Inflammatory macrophage (primary cell): ENCODE measurements at places on chromosomes 12 and 14.
A peak's percentile ranks its signal among the peaks of the same experiment; 100 is the strongest.

GRCh38 chr14:30156571-30156970, 228.9 kb upstream of the PRKD1 start:
- DNase-seq = no peak

DNA sequence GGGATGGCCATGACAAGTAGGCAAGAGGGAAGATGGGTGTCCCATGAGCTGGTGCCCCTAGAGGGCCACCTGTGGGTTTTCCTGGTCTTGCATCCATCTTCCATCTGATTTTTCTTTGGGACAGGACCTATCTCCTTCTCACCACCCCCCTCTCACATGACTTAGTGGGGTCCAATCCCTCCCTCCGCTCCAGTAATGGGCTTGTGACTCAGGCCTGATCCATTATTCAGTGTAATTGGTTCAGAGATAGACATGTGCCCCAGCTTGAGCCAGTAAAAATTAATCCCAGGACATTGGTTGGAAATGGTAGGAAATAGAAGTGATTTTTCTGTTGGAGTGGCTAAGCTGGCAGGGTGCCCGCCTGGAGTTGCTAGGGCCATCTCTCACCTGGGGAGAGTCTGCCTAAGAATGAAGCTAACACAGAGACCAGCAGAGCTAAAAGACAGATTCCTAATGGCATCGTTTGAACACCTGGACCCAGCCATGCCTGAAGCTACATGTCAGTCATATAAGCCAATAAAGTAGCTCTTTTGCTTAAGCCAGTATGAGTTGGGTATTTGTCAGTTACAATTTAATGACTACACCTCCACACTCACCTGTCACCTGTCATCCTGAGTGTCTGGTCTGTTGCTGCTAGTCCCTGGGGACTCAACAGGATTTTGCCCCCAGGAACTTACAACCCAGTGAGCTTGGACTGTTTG, 14.7 kb downstream of the RASAL1 start:
- DNase-seq = no peak

DNA sequence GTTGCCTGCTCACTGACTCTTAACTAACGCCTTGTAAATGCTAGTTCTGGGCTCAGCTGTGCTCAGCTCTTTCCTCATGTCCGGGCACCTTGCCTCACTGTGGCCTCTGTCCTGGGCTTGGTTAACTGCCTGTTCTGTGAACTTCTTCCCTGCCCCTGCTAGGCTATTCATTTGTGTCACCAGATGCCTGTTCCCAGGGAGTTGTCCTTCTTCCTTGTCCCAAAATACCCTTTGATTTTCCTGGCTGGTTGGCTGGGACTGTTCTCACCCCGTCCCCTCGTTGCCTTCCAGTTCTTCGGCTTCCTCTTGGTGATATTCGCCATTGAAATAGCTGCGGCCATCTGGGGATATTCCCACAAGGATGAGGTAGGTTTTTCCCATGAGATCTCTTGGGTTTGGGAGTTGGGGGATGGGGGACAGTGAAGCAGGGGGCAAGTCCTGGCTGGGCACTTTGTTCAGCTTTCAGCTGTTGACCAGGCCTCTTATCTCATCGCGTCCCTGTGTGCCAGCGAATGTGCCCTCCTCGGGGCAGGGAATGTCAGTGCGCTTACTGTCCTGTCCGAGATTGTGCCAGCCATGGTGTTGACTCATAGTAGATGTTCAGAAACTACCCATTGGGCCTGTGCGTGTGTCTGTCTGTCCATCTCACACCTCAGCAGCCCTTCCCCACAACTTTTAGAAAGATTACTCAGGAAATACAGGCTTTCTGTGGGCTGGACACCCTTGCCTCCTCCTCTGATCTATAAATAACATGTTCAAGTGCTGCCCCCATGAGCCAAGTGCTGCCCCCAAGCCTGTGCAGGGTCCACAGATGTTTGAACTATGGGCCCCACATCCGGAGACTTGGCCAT, 33.1 kb downstream of the CD9 start:
- DNase-seq = no peak

- DNase-seq = no peak
Observed at GRCh38 chr12:85653731-85654455, 182.3 kb downstream of the RASSF9 start.

DNA sequence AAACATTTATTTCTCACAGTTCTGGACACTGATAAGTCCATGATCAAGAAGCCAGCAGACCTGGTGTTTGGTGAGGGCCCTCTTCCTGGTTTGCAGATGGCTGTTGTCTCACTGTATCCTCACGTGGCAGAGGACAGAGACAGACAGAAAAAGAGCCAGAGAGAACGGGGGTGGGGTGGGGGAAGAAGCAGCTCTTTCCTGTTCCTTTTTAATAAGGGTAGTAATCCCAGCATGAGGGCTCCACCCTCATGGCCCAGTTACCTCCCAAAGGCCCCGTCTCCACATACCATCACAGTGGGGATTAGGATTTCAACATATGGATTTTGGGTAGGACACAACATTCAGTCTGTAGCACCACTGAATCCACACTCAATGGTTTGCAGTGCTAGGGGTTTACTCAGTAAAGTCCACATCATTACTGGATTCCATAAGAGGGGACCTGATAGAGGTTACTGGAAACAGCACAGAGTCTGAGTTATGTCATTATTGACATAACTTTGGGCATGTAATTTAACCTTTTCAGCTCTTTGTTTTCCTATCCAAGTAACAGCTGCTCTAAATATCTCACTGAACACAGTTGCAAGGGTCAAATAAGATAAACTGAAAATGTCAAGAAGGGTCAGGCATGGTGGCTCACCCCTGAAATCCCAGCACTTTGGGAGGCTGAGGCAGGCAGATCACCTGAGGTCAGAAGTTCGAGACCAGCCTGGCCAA, 53.2 kb downstream of the RPAP3 start:
- peak; percentile 77 for DNase-seq

- no peak for DNase-seq
Observed at GRCh38 chr12:64825143-64826021, 935 bp downstream of the TBC1D30 start.

DNA sequence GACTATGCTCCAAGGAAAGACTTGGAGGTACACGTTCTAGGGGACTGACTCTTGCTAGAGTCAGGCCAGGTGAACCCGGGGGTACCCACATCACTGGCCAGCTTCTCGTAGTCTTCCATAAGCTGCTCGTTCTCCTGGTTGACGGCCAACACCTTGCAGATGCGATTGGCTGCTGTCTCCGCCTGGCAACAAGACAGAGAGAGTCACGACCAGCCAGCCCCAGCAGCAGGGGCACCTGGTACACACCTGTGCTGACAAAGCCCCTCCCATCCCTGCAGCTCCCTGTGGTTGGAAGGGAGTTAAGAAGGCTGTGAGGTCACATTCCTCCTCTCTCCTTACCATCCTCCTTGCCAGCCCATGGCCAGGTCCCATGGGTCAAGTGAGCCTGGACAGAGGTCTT, 85.5 kb downstream of the ACTN1 start:
- DNase-seq = no peak

- DNase-seq = no peak
Observed at GRCh38 chr12:132604151-132604618, 6.2 kb downstream of the LRCOL1 start.

- no peak for DNase-seq
Observed at GRCh38 chr12:46103559-46104383, 113.4 kb upstream of the SCAF11 start.

DNA sequence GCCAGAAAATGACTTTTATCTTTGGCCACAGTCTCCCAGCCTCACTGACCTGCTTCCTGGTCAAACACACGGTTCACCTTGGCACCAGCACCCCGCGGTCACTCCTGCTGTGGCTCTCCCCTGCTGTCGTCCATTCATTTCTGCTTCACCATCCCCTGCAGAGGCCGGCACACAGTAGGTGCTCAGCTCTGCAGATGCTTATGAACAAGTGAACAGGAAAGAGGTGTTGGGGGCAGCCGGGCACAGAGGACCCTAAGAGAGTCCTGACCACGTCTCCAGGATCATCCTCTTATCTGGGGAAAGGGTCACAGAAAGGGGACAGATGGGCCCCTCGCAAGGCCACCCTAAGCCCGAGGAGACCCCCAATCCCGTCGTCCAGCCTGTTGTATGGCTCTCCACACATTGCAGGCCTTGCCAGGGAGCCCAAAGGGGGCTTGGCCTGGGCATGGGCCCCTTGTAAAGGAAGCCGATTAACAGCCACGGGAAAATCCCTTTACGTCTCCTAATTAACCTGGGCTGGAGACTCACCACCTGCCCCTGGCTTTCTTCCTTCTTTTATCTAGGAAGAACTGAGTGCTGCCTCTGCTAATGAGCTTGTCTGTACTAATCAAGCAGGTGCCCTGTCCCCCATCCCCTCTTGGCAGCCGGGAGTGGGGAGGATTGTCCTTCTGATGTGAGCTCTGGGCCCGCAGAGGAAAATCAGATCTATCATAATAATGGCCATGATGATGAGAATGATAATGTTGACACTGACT, 119.2 kb downstream of the AACS start:
- DNase-seq = no peak

DNA sequence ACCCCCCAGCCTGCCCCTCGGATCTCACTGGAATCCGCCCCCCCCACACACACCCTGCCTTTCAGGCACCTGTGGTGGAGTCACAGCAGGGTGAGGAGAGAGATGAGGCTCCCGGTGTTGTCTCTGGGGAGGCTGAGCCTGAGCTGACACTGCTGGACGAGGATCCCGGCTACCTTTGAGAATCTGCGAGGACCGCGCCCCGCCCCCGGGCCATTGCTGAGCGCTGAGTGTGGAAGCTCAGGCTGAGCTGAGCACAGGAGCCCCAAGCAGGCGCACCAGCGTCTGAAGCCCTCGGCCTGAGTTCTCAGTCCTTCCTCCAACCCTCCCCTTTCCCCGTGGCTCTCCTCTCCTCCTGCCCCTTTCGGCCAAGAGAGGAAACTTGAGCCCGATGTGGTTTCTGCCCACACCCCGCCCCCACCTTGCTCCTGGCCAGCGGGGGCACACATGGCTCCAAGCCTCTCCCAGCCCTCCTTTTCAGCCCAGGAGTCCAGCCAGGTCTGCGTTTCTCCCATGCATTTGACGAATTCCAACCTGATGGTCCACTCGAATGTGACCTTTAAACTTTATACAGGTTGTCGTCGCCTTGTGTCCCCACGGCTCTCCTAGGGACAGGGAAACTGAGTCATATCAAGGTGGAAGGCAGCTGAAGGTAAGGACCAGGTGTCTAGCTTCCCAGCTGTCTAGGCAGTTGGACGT, at the start of gene NFE2:
Gene NFE2, minus strand, starts transcription at position 284 of the 696 bp plus-strand sequence. CDS start 5,767 bp downstream, outside the sequence.
- DNase-seq = peak; percentile 61

- no peak for DNase-seq
Observed at GRCh38 chr14:99637624-99638023, 7.3 kb upstream of the HHIPL1 start.

DNA sequence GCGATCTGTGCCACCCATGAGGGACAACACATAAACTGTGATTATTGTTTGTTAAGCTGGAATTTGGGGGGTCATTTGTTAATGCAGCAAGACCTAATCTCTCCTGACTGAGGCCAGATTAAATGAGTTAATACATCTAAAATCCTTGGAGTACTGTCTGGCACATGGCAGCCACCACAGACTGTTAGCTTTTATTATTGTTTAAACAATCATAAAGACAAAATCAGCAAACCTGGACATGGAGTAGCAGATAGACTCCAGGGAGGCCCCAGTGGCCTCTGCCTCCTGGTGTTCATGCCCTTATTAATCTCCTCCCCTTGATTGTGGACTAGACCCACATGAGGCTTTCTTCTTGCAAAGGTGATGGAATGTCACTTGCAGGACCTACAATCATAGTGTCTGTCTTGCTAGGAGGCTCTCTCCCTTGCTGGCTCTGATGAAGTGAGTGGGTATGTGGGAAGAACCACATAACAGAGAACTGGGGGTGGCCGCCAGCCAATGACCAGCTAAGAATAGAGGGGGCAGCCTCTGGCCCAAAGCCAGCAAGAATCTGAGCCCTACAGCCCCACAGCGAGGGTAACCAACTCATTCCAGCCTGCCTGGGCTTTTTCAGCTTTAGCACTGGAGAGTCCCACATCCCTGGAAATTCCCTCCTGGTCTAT, 142.0 kb downstream of the SCARB1 start:
- DNase-seq = no peak

- DNase-seq = no peak
Observed at GRCh38 chr12:77795699-77796098, 35.0 kb upstream of the NAV3 start.

GRCh38 chr12:58384196-58384595, 442.8 kb downstream of the ATP23 start:
- no peak for DNase-seq
